Cardiac muscle cell (in vitro differentiated cells and primary cell): ENCODE measurements at places on chromosomes 1 and 21. TPM values are rescaled to one million over a fixed set of nuclear protein-coding genes. Genes with fewer than 3 reads are reported as not detected.

TRIM45 gene
- 9.9 and 21.5 TPM in 2 replicates for total RNA-seq

- H3K27me3 ChIP-seq, result no peaks in the 10 kb centered on the region
- H3K36me3 ChIP-seq, result no peaks in the 10 kb centered on the region
- peak; percentile 52 for DNase-seq
- no peak overlapping the region for H3K4me3 ChIP-seq
- H3K27ac ChIP-seq, result no peak overlapping the region
- peaks cover 12% of the 10 kb centered on the region for H3K4me1 ChIP-seq
Observed at GRCh38 chr1:96236156-96236739, 485.3 kb upstream of the PTBP2 start.

- DNase-seq, result no peak
- no peaks in the 10 kb centered on the region for H3K27me3 ChIP-seq
- H3K4me3 ChIP-seq, result no peak overlapping the region
- H3K27ac ChIP-seq, result no peak overlapping the region
- H3K36me3 ChIP-seq, result peaks cover 4% of the 10 kb centered on the region
Observed at GRCh38 chr21:32004291-32004690, 131.5 kb downstream of the HUNK start.

GRCh38 chr1:21814981-21815582, 3.0 kb downstream of the LDLRAD2 start:
- H3K4me3 ChIP-seq, result no peak overlapping the region
- no peaks in the 10 kb centered on the region for H3K36me3 ChIP-seq
- DNase-seq, result no peak
- no peak overlapping the region for H3K27ac ChIP-seq
- H3K4me1 ChIP-seq, result no peaks in the 10 kb centered on the region

- DNase-seq, result no peak
- H3K4me3 ChIP-seq, result no peak overlapping the region
- H3K27ac ChIP-seq, result no peak overlapping the region
Observed at GRCh38 chr1:175690298-175690697, 53.1 kb downstream of the TNR start.

DNA sequence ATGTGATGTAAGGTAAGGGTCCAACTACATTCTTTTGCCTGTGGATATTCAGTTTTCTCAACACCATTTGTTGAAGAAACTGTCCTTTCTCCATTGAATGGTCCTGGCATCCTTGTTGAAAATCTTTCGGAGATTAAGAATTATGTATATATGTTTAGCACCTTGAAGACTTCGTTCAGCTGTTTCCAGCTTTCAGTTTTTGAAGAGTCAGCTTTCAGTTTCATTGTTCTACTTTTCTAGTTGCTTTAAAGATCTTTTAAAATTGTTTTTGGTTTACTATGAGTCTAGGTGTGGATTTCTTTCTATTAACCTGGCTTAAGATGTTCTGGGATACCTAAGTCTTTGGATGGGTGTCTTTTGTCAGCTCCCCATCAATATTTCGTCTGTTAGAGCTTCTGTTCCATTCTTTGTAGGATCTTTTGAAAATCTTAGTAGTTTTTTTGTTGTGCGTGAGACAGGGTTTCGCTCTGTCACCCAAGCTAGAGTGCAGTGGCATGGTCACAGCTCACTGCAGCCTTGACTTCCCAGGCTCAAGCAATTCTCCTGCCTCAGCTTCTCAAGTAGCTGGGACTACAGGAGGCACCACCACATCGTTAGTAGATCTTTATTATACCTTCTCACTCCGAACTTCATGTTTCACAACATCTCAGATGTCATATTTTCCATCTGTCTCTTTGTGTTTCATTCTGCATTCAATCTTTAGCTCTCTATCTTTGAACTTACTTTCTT, 353.5 kb upstream of the B3GALT2 start:
- H3K27me3 ChIP-seq, result no peaks in the 10 kb centered on the region
- H3K36me3 ChIP-seq, result no peaks in the 10 kb centered on the region
- no peak for DNase-seq

GRCh38 chr21:17612565-17613241, at the start of gene BTG3:
TSS of gene BTG3 (minus strand) at chr21:17612901. CDS start at chr21:17609144, 3,757 bp downstream.
- no peaks in the 10 kb centered on the region for H3K27me3 ChIP-seq
- peak within 1 kb of the TSS; percentile 60 for H3K27ac ChIP-seq
- peaks cover 7% of the 10 kb centered on the region for H3K4me1 ChIP-seq
- H3K4me3 ChIP-seq, result peak within 1 kb of the TSS; percentile 96
- H3K36me3 ChIP-seq, result no peaks in the 10 kb centered on the region
- peak; percentile 91 for DNase-seq

KCNT2 gene
- total RNA-seq, result 2.7 and 5.0 TPM in 2 replicates

- H3K27me3 ChIP-seq, result no peaks in the 10 kb centered on the region
- peaks cover 32% of the 10 kb centered on the region for H3K36me3 ChIP-seq
- H3K4me1 ChIP-seq, result no peaks in the 10 kb centered on the region
- no peak for DNase-seq
Observed at GRCh38 chr1:77632216-77632615, 50.2 kb downstream of the ZZZ3 start.

DNA sequence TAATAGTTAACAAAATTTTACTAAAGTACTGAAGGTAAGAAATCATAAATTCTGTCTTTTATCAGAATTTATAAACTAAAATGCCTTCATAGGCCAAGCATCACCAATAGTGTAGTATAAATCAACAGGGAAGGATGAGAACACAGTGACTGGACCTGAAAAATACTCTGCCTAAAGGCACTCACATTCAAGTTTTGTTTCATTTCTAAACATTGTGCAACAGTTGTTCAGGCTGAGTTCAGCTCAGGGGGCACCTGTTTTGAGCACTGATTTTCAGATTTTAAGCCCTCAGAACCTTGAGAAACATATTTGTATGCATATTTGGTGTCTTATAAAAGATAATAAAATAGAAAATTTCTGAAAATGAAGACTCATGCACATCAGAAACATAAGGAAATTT, 12.4 kb downstream of the ACBD6 start:
- no peak overlapping the region for H3K4me3 ChIP-seq
- peaks cover 26% of the 10 kb centered on the region for H3K36me3 ChIP-seq
- no peaks in the 10 kb centered on the region for H3K27me3 ChIP-seq
- no peaks in the 10 kb centered on the region for H3K4me1 ChIP-seq

GRCh38 chr1:8821084-8821483, 3.6 kb upstream of the RERE start:
- no peak for DNase-seq
- H3K36me3 ChIP-seq, result no peaks in the 10 kb centered on the region

- no peak overlapping the region for H3K27ac ChIP-seq
- H3K36me3 ChIP-seq, result no peaks in the 10 kb centered on the region
- no peak overlapping the region for H3K4me3 ChIP-seq
- peaks cover 19% of the 10 kb centered on the region for H3K4me1 ChIP-seq
- H3K27me3 ChIP-seq, result no peaks in the 10 kb centered on the region
Observed at GRCh38 chr1:243267471-243267880, 11.6 kb downstream of the SDCCAG8 start.

GRCh38 chr1:5758859-5759578, 233.2 kb downstream of the NPHP4 start:
- no peaks in the 10 kb centered on the region for H3K27me3 ChIP-seq
- H3K4me1 ChIP-seq, result no peaks in the 10 kb centered on the region
- no peak overlapping the region for H3K27ac ChIP-seq

BACE2 gene
- 8.1 and 17.5 TPM in 2 replicates for total RNA-seq

DNA sequence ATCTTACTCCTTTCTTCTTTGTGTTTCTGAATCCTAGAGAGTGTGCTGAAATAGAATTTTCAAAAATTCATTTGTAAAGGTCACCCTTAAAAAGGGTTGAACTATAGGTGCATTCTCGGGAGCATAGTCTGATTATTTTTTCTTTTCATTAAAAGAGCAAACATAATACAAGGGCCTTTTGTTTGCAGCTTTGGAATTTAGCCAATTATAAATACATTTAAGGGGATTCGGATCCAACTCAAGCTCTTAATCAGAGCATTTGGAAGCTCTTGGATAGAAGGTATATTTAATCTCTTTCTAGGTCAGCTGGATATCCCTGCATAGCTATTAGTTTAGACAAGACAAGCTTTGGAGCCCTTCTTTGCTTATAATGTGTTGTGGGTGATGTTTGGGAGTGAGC, 321.7 kb downstream of the HHAT start:
- no peak for DNase-seq
- H3K36me3 ChIP-seq, result no peaks in the 10 kb centered on the region
- H3K4me3 ChIP-seq, result no peak overlapping the region
- no peaks in the 10 kb centered on the region for H3K27me3 ChIP-seq

TEKT2 gene
- 1.8 and 3.6 TPM in 2 replicates for total RNA-seq

- H3K4me3 ChIP-seq, result no peak overlapping the region
- H3K36me3 ChIP-seq, result no peaks in the 10 kb centered on the region
- no peaks in the 10 kb centered on the region for H3K27me3 ChIP-seq
- no peak overlapping the region for H3K27ac ChIP-seq
Observed at GRCh38 chr1:98278055-98278454, 357.2 kb upstream of the DPYD start.

GRCh38 chr1:53448241-53448841, 10.9 kb upstream of the DMRTB1 start:
- H3K36me3 ChIP-seq, result no peaks in the 10 kb centered on the region
- peaks cover 7% of the 10 kb centered on the region for H3K4me1 ChIP-seq
- H3K27me3 ChIP-seq, result no peaks in the 10 kb centered on the region
- no peak overlapping the region for H3K4me3 ChIP-seq
- H3K27ac ChIP-seq, result no peak overlapping the region

F13B gene
- total RNA-seq, result not detected in 2 replicates

PDPN gene
- 13.8 and 22.8 TPM in 2 replicates for total RNA-seq

ASCL5 gene
- total RNA-seq, result 0.18 and 0.88 TPM in 2 replicates

LAD1 gene
- total RNA-seq, result 8.4 and 12.6 TPM in 2 replicates

- H3K27me3 ChIP-seq, result no peaks in the 10 kb centered on the region
- H3K36me3 ChIP-seq, result no peaks in the 10 kb centered on the region
- DNase-seq, result no peak
- H3K4me1 ChIP-seq, result no peaks in the 10 kb centered on the region
- no peak overlapping the region for H3K4me3 ChIP-seq
Observed at GRCh38 chr1:246709835-246710234, 14.4 kb upstream of the SCCPDH start.

HAO2 gene
- not detected in 2 replicates for total RNA-seq

FAM72A gene
- 2.8 and 9.6 TPM in 2 replicates for total RNA-seq

DNA sequence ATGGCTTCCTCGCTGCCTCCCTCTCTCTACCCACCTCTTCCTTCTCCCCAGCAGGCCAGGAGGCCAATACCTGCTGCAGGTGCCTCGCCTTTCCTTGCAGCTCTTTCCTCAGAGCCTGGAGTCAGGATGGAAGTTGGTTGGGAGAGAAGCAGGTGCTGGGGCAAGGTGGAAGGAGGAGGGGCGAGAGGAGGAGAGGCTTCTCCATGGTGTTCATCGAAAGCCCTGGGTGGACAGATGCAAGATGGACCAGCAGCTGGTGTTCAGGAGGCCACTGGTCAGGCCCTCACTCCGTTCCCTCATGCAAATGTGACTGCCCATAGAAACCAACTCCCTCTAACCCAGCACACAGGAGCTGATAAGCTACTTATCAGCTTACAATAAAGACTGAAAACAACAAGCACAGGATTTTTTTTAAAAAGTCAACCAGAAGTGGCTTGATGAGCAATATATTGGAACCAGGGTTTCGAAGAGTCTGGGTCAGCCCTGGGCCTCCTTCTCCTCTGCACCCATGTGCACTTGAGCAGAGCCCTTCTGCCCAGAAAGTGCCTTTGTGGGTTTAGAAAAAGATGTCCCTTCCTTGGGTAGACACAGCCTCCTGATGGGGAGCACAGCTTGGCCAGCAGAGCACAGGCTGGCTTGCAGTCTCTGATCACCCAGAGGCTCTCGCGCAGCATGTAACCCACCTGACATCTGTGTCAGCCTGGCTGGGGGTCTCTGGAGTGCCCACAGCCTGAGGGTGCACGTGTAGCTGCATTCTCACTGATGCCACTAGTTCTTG, 16.6 kb upstream of the GSTM4 start:
- no peaks in the 10 kb centered on the region for H3K36me3 ChIP-seq
- H3K27ac ChIP-seq, result no peak overlapping the region
- DNase-seq, result no peak
- no peak overlapping the region for H3K4me3 ChIP-seq
- H3K4me1 ChIP-seq, result peaks cover 8% of the 10 kb centered on the region
- H3K27me3 ChIP-seq, result peaks cover 7% of the 10 kb centered on the region

- H3K36me3 ChIP-seq, result no peaks in the 10 kb centered on the region
- H3K27me3 ChIP-seq, result no peaks in the 10 kb centered on the region
- H3K4me3 ChIP-seq, result no peak overlapping the region
- no peak overlapping the region for H3K27ac ChIP-seq
- no peak for DNase-seq
- H3K4me1 ChIP-seq, result no peaks in the 10 kb centered on the region
Observed at GRCh38 chr1:98700228-98700627, 38.7 kb downstream of the SNX7 start.

MYOCOS gene
- not detected in 2 replicates for total RNA-seq

CFAP107 gene
- not detected in 2 replicates for total RNA-seq

DNA sequence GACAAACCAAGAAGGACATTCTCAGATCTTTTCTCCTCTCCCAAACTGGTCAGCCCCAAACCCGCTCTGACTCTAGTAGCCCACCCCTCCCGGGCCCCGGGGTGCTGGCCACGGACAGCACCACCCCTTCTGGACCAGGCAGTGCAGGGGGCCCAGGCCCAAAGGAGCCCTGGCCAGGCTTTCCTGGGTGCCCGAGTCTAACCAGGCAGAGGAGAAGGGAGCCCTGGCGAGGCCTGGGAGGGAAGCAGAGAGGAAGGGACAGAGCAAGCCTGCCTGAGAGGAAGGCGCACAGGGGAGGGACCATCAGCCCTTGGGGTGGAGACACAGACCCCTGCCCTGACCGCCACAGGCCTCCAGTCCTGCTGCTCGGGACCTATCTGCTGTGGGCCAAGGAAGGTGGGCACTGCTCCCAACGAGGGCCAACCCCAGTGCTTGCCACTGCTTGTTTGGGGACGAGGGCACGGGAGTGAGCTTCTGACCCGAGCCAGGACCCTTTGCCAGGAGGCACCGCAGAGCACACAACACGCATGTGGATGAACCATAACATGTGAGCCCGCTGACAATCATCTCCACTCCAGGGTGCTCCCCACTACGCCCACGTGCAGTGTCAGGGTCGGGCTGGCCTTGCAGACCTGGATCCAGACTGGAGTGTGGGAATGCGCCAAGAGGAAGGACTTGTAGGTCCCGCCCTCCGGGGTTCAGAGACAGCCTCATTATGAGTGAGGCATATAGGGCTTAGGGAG, 57.6 kb downstream of the KCNAB2 start:
- H3K27me3 ChIP-seq, result no peaks in the 10 kb centered on the region
- H3K27ac ChIP-seq, result no peak overlapping the region
- H3K4me3 ChIP-seq, result no peak overlapping the region
- no peaks in the 10 kb centered on the region for H3K4me1 ChIP-seq

DNA sequence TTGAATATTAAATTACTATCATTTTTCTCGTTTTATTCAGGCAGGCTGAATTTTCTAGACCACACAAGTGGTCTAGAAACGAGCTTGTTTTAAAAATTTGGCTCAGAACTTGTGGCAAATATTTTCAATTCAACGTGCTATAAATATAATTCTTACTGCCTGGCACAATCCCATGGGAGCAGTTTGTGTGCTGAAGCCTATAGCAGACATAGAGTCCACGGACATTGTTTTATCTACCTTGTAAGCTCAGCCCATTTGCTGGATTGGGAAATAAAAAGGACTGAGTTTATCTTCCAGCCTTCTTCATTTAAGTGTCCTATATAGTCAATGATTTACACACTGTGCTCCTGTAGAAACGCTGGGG, 103.4 kb downstream of the ZBTB18 start:
- H3K4me3 ChIP-seq, result no peak overlapping the region
- DNase-seq, result no peak
- H3K27me3 ChIP-seq, result no peaks in the 10 kb centered on the region
- H3K36me3 ChIP-seq, result no peaks in the 10 kb centered on the region
- H3K4me1 ChIP-seq, result no peaks in the 10 kb centered on the region
